Fibroblast of lung (primary cell): ENCODE measurements at places on chromosomes 3 and 15. TPM values are rescaled to one million over a fixed set of nuclear protein-coding genes. Genes with fewer than 3 reads are reported as not detected.

Gene HGD
- polyA plus RNA-seq = 0.18 TPM in 1 of 2 replicates, not detected in the other

DNA sequence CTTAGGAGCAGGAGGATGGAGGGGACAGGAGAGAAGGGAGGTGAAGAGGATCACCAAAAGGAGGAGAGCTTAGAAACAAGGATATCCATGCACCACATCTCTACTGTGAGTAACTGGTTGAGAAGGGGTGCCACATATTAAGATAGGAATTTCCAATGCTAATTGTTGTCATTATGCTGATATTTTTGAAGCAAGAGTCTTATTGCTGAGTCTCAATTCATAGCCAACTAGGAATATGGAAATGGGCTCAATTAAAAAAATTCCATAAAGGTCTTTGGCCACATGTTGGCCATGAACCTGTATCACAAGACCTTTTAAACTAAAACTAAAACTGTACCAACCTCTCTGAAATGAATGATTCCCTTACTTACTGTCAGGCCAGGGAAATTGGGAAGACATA, 642.6 kb downstream of the MAGI1 start:
- DNase-seq = no peak

DNA sequence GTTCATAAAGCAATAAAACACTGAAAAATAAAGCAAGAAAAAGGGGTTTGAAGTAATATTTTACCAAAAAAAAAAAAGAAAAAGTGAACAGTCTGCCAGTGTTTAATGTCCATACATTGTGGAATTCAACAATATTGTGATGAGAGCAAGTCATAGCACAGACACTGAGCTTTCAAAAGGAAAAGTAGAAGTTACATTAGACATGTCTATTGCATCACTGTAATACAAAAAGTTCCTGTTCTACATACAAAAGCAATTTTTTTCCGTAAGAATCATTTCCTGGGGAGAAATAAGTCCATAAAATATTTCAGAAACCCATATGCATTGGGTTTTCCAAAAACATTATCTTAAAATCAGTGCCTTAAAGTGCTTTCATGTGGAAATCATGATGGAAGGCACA, 11.8 kb upstream of the HDC start:
- DNase-seq = no peak

DNA sequence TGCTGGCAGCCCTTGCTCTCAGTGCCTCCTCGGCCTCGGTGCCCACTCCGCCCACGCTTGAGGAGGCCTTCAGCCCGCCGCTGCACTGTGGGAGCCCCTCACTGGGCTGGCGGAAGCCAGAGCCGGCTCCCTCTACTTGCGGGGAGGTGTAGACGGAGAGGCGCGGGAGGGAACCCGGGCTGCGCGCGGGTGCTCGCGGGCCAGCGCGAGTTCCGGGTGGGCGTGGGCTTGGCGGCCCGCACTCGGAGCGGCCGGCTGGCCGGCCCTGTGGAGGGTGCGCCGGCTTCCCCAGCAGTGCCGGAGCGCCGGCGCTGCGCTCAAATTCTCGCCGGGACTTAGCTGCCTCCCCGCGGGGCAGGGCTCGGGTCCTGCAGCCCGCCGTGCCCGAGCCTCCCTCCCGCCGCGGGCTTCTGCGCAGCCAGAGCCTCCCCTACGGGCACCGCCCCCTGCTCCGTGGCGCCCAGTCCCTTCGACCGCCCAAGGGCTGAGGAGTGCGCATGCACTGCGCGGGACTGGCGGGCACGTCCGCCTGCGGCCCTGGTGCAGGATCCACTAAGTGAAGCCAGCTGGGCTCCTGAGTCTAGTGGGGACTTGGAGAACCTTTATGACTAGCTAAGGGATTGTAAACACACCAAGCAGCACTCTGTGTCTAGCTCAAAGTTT, 231.5 kb downstream of the EFHB start:
- DNase-seq = no peak

DNA sequence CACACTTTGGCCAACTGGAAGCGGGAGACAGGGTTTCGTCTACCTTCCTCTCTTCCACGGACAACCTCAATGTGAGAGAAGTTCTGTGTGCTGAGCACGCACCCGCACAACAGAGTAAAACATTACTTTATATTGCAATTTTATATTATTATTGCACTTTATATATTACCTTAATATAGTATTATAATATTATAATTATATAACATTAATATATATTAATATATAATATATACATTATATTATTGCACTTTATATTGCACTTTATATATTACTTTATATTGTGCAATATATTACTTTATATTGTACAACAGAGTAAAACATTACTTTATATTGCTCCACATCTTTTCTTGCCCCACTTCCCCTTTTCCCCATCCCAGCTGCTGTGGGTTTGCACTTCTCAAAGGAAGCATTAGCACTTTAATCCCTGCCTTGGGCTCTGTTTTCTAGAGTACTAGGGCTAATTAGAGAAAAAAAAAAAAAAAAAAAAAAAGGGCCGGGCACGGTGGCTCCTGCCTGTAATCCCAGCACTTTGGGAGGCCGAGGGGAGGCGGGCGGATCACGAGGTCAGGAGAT, 76.4 kb upstream of the SLC4A7 start:
- no peak for DNase-seq

- no peak for DNase-seq
Measured at GRCh38 chr3:40649346-40649745, 124.6 kb downstream of the ZNF621 start.

Gene PROS1
- 20.7 and 30.2 TPM in 2 replicates for polyA plus RNA-seq

Gene PLA1A
- polyA plus RNA-seq = not detected in 2 replicates

Gene CFAP100
- polyA plus RNA-seq = not detected in 2 replicates

DNA sequence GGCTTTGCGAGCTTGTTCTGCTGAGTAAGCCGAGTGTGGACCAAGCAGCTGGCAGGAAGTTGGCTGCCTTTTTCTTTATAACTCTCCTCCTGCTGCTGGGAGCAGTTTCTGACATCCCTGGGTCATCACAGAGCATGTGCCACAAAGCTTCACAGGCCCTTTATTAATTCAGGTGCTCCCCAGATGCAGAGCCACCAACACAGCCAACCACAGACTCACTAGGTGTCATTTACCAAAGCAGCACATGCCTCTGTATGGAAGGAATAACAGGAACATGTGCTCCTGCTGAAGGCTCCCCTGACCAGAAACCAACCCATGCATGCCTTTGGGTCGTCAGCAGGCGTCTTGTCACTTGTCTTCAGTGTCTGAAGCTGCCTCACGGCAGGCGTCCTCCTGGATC, 152.5 kb downstream of the ADAMTS17 start:
- DNase-seq = no peak

Gene DAZL
- polyA plus RNA-seq = 0.34 TPM in 1 of 2 replicates, not detected in the other

DNA sequence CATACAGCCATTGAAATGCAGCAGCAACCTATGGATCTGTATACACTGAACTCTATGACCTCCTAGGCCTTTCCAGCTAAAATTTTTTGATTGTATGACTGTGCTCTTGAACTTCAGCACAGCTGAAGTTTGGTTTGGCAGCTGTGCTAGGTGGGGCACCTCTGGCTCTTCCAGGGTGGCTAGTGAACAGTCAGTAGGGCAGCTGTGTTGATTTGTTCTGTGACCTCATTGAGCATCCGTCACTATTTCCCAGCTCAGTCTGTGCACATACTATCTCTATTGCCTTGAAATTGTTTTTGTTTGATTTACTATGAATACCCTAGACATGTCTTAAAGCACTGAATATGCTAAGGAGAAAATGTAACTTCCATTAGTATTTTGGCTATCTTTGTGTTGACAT, 363.2 kb upstream of the NAALADL2 start:
- DNase-seq = peak; percentile 69

DNA sequence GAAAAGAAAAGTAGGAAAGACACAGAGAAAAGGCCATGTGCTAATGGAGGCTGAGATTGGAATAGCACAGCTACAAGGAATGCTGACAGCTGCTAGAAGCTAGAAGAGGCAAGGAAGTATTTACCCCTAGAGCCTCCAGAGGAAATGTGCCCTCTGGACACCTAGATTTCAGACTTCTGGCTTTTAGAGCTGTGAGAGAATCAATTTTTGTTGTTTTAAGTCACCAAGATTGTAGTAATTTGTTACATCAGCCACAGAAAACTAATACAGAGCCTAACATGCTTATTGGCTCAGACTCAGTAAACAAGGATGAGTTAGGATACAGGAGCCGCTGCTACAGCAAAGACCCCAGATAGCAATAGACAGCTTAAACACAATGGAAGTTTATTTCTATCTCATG, 33.1 kb upstream of the GLCE start:
- DNase-seq = peak; percentile 23

DNA sequence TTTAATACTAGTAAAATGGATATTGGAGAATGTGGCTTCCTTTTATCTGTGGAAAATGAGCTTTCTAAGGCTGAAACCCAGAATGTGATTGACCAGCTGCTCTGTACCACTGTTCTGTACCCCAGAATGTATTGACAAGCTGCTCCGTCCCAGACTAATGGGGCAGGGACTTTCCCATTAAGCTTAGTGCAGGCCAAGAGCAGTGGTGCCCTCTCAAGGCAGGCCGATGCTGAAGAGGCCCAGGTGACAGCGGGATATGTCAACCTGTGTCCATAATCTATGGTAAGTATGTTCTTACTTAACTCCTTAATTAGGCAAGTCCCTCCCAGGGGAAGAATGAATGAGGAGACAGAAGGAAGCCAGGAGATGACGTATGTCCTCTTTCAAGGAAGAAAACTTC, 31.1 kb downstream of the SGO1 start:
- DNase-seq = no peak

GRCh38 chr15:58472221-58472620, 40.4 kb downstream of the LIPC start:
- DNase-seq = no peak

GRCh38 chr3:67897351-67898336, 243.2 kb upstream of the SUCLG2 start:
- no peak for DNase-seq

Gene SCG5
- polyA plus RNA-seq = 15.9 and 27.8 TPM in 2 replicates
